ENCODE measurements at places on chromosomes 1 and 21. TPM values are rescaled to one million over a fixed set of nuclear protein-coding genes. Genes with fewer than 3 reads are reported as not detected.

The DENND2C gene
- total RNA-seq: 3.2 TPM

The C1orf226 gene
- total RNA-seq: 8.7 TPM

The CFAP57 gene
- total RNA-seq: not detected

The RIMKLA gene
- total RNA-seq: 10.2 TPM

The FAM177B gene
- total RNA-seq: not detected

The PLPPR4 gene
- 0.11 TPM for total RNA-seq

The CHI3L2 gene
- 1.1 TPM for total RNA-seq

DNA sequence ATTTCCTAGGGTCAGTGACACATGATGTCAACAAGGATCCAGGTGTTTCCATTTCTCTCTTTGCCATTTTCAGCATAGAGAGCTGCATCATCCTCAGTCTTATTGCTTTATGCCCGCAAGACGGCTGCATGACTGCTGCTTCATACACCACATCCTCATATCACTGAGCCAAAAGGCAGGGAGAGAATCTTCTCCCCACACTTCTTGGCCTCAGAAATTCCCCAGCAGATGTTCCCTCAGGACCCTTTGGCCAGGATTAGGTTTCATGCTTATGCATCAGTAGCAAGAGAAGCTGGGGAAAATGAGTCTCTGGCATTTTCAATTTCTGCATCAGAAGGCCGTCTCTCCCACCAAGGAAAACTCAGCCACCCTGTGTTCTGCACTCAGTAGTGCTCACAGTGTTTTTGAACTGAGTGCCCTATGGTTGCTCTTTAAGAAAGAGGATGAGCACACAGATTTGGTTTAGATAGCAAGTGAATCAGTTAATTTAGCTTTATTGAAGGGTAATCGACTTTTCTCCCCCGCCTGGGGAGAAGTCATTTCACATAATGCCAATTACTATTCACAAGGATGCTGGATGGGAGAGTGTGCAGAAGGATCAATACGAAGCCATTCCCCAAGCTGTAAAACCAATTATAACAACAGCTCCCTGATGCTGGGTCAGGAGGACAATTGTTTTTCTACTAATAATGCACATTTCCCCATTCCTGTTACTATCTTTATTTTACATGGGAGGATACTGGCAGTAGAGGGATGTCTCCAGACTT is 360.2 kb downstream of the HHIPL2 start:
- no peak for DNase-seq

DNA sequence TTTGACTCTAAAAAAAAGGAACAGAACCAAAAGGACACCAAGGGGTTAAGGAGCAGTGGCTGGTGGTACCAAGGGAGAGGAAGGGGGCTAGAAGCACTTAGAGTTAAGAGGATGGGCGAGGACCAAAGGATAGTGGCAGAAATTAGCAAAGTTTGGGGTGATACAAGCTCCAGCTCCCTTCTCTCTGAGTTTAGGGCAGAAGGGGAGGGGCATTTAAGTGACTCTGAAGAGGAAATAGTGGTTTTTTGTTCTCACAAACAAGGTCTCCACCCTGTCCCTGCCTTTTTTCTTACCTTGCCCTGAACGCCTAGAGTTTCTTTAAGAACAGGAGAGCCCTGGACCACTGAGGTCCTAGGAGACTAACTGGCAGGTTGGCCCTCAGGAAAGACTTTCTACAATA is 3.3 kb downstream of the CDC42SE1 start:
- no peak for DNase-seq

DNA sequence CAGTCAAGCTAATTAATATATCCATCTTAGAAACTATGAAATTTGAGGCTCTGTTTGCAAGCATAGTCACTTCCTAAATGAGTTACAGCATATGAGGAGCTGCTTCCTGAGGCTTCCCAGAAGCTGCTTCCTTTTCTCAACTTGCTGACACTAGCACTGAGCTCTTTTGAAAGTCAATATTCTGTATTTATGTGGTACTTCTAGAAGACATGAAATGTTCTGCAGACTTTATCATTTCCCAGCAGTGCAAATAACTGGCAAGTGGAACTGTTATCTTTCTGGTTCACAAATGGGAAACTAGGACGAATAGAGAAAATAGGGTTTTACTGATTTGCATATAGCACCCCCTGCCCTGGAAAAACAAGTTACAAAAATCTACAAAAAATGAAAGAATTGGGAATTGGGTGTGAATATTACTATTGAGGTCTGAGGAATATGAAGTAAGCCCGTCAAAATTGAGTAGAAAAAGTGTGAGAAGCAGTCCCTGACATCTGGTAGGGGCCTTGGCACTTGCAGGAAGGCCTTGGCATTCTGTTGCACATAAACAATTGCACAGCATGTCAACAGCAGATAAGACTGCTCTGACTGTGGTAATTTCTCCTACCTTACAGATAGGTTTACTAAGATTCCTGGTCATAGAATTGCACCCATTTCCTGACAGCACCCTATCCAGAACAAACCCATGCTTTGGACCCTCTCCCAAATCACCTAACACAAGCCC is 7.1 kb downstream of the GIPC2 start:
- DNase-seq: no peak

DNA sequence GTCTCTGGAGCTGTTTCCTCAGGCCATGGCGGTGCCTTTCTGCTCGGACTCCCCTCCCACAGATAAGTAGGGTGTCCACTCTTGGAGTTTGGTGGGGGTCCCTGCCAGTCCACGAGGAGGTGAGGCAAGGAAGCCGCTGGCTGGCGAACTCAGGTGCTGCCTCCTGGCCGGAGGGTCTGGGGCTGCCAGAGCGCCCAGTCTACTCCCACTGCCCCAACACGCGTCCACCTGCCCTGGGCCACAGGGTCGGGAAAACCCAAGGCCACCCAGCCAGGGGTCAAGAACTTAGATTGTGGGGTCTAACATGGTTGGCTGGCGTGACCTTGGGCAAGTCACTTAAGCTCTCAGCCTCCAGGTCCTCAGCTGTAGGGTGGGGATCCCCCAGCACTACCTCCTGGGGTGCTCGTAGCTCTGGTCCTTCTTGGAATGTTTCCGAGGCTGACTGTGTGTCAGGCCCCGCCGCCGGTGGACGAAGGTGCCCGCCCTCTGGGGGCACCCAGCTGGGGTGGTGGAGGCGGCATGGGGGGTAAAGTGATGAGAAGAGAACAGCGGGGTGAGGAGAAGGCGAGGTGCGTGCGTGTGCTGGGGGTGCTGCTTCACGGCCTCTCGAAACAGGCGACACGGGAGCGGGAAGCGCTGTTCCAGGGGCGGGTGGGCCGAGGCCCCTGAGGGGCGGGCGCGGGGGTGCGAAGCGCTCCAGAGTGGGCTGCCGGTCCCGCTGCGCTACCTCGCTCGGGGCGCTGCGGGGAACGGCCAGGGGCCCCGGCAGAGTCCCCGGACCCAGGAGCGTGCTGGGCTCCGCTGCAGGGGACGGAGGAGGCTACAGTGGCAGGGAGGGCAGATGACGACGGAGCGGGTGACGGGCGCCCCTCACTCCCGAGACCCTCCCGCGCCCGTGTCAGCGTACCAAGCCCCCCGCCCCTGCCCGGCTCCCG is 1.2 kb downstream of the SH2D5 start:
- no peak for DNase-seq

DNA sequence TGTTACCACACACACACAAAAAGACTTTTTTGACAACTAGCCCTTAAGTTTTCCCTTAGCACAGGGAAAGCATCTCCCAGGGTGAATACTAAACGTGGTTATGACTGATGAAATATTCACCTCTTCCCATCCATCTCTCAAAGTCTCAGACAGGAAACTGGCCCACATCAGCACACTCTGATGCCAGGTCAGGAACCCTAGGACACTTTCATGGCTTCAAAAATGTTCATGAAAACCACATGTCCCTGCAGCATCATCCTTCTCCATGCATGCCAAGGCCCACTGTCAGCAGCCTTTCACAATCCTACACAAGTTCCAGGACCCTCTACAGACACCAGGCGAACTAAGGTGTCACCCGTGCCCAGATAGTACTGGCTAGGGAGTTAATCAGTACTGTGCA is 68.7 kb downstream of the DNTTIP2 start:
- no peak for DNase-seq

GRCh38 chr1:178797590-178797989 is 72.5 kb downstream of the RALGPS2 start:
- DNase-seq: no peak

GRCh38 chr1:61457526-61458040 is 267.4 kb downstream of the TM2D1 start:
- DNase-seq: no peak

- no peak for DNase-seq
Observed at GRCh38 chr1:56511364-56511763, 68.0 kb downstream of the PLPP3 start.

DNA sequence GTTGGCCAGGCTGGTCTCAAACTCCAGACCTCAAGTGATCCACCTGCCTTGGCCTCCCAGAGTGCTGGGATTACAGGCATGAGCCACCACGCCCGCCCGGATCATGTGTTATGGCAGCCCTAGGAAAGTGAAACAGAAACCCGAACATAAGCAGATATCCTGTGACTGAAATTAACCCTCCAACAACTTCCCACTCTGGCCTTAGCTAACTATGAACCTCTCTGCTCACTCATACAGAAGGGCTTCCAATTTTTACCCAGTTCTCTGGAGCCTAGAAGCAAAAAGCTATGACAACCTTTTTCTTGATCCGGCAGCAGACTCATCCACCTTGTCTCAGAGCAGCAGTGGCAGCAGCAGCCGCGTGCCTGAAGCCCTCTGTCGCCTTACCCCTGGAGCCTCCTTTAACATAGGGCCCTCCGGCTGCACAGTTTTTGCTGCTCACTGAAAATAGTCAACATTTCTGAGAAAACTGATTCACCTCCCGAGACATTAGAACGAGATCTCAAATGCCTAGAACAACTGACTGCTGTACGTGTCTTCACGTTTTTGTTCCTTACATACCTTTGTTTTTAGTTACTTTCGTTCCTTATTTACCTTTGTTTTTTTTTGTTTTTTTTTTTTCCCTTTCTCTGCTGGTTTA is 9.3 kb downstream of the CBR1 start:
- no peak for DNase-seq

DNA sequence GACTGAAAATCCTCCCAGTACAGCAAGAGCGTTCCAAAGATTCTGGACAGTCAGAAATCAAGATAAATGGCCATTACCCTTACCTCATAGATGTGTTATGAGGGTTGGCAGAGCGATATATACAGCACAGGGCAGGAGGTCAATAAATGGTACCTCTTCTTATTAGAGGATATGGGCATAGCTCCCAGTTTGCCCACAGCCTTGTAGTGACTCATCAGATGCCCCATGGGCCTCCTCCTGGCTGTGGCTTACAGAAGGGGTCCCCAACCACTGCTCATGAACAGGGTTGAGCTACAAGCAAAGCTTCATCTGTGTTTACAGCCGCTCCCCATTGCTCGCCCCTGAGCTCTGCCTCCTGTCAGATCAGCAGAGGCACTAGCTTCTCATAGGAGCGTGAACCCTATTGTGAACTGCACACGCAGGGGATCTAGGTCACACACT is 7.3 kb upstream of the IFNGR2 start:
- DNase-seq: no peak

DNA sequence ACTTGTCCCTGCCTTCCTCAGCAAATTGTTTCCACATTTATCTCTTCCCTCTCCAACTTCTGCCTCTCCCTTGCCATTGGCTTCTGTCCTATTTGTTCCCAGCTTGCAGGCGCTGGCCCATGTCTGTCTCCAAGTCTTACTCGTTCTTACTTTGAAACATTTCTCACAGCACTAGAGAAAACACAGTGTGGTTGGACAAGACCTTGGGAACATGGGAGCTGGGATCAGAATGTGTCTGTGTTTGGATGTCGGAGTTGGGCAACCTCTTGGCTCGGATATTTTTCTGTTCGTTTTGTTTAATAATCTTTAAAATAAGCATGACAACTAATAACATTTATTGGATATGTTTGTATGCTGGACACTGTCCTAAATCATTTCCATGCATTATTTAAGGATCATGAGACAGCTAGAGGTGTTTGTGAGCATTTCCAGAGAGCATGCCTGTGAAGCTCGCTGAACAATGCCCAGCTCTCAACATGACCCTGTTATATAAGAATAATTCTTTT is 5.9 kb upstream of the BRWD1 start:
- DNase-seq: peak; percentile 49

DNA sequence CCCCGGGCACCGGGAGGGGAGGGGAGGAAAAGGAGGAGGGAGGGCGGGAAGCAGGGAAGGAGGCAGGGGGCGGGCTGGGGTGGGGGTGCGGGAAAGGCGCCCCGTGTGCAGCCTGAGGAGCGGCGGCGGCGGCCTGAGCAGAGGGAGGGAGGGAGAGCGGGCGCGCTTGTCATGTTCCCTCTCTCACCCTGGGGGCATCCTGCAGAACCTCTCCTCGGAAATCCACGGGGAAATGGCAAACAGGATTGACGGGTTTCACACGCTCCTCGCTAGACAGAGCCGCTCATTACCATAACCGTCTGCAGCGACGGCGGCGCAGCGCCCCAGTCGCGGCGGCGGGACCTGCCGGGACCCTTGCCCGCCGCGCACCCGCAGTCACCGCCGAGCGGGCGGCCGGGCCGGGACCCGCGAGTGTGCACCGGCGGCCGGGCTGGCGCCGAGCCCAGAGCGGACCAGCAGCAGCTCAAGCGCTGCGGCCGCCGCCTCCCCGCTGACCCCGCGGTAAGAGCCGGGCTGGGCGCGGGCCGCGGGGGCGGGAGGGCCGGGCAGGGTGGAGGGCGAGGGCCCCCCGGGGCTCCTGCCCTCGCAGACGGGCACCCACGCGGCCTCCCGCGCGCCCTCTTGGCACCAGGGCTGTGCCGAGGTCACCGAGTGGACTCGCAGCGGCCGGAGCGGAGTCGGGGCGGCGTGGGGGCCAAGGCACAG is at the start of gene SERTAD4:
SERTAD4 (plus strand) TSS at position 286 of the 705 bp plus-strand sequence. CDS start 5,165 bp downstream, outside the sequence.
- DNase-seq: peak; percentile 38

DNA sequence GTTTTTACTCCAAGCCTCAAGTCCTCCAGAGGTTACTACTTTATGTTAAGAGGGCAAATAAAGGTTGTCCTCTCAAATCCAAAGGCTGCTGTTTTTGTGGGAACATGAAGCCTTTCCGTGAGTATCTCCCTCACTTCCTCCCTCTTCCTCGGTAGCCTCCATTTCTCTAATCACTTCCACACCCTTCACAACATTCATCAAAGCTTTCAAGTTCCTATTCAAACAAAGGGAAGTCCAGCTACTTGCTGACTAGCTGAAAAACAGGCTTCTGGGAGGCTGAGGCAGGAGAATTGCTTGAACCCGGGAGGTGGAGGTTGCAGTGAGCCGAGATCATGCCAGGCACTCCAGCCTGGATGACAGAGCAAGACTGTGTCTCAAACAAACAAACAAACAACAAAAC is 6.6 kb upstream of the CD48 start:
- DNase-seq: no peak

- DNase-seq: no peak
Observed at GRCh38 chr1:11761988-11762406, at the start of gene C1orf167. C1orf167 (plus strand) TSS chr1:11762193; CDS start chr1:11764401, 2,208 bp downstream.

Data from left ventricle myocardium inferior (tissue), 1 donor.